ENCODE measurements at places on chromosomes 12 and 14.

DNA sequence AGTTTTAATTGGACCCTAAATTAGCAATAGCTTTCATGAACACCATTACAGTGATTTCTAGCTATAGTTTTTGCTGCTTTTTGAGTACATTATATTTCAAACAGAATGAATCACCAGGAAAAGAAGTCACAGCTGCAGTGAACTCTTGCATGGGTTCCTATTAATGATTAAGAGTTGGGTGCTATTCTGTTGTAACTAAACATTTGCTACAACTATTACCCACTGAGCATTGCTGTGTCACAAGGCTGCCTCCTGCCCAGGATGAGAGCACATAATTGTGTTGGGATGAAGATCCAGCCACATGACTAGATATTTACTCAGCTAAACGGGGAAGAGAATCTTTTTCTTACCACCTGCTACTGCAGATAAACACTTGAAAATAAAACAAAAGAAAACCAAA lies 152.7 kb downstream of the GXYLT1 start:
- no peak for DNase-seq

DNA sequence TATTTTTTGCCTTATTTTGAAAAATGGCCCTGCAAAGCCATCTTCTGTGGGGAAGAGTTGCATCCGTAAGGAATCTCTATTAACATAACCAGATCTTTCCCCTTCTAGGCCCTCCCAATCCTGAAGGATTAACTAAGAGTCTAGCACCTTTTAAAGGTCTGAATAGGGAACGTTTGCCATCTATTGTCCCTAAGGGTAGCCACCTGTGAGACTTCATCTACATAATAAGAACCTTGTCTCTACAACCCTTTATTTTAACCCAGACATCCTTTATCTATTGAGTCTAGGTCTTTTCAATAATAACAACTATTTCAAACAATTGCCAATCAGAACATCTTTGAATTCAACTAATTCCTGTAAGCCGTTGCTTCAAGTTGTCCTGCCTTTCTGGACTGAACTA lies 4.4 kb downstream of the EDDM3B start:
- DNase-seq, result no peak

- DNase-seq, result no peak
Observed at GRCh38 chr14:58987591-58987990, 200.9 kb upstream of the DAAM1 start.

- peak; percentile 62 for DNase-seq
Observed at GRCh38 chr12:123237646-123238329, 4.6 kb downstream of the MTRFR start.

DNA sequence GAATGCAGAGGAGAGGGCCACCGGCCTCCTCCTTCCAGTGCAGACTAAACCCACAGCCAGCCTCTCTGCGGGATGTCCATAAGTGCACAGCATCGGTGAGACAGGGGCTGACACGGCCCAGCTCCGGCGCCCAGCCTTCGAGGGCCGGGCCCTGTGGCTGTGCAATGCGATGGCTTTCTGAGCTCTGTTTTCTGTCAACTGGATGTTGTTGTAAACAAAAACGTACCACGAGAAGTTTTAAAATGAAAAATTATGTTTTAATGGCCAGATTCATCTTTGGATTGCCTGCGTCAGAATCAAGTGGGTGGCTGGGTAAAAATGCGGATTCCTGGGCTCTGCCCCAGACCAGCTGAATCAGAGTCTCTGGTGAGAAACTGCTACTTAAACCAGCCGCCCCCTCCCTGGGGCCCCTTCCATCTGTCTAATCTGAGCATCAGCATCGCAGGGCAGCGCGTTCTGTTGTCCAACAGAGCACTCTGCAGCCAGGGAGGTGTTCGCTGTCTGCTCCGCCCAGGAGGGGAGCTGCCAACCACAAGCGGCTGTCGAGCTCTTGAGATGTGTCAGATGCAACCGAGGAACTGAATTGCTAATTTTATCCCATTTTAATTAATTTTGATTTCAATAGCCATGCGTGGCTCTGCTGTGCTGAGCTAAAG lies 133.4 kb downstream of the RFLNA start:
- DNase-seq, result no peak

- DNase-seq, result no peak
Observed at GRCh38 chr12:89038831-89039512, 313.3 kb downstream of the DUSP6 start.

DNA sequence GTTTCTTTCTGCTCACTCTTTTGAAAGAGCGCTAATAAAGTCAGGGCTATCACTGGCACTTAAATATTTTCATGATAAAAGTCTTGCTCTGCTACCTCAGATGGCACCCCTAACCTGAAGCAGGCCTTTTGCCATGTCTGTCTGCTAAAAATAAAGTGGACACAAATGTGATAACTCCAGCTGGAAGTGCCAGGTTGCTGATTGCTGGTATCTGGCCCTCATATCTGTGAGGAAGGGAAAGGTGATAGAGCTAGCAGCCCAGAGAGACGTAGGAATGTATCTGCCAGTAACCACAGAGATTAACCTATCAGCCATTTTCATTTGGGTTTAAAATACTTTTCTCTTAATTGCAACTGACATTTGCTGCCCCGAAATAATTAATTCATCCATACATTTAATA lies 127.9 kb downstream of the GRIN2B start:
- DNase-seq, result no peak

DNA sequence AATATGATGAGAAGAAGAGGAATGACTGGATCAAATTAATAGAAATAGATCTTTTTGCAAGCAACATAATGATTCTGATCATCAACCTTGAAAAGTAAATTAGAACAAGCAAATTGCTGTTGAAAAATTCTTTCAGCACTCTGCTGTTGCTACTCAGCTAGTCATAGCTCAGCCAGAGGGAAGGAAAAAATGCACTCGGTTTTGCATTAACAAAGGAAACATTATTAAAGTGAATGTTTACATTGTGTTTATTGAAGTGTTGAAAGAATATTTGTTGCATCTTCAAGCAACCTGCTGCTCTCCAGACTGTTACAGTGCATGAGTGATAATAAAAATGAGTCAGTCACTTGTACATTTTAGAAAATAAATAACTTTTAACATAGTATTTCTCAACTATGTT lies 26.5 kb downstream of the AP5M1 start:
- no peak for DNase-seq

- DNase-seq, result no peak
Observed at GRCh38 chr12:1421091-1421846, 173.1 kb downstream of the FBXL14 start.

- no peak for DNase-seq
Observed at GRCh38 chr12:31629756-31630732, 29.4 kb upstream of the ETFBKMT start.

DNA sequence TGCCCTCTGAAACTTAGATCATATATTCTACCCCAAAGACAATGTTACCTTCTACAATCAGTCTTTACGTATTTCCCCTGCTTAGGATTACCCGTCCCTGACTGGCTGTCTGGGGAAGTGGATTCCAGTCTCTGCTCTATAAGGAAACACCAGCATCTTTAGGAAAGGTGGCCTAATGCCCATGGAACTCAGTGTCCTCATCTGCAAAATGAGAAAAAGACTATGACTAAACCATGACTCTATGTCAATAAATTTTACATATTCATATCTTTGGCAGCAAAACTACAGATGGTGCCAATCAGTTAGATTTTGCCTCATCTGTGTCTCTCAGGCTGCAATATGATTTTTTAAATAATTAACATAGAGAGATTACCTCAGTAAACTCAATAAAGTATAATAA lies 133.8 kb downstream of the ITPR2 start:
- no peak for DNase-seq

- DNase-seq, result no peak
Observed at GRCh38 chr14:22715186-22715812, 51.2 kb upstream of the OXA1L start.

- no peak for DNase-seq
Observed at GRCh38 chr12:108551535-108551934, 9.4 kb downstream of the SART3 start.

GRCh38 chr12:132579744-132580143 lies 30.6 kb downstream of the LRCOL1 start:
- DNase-seq, result no peak

DNA sequence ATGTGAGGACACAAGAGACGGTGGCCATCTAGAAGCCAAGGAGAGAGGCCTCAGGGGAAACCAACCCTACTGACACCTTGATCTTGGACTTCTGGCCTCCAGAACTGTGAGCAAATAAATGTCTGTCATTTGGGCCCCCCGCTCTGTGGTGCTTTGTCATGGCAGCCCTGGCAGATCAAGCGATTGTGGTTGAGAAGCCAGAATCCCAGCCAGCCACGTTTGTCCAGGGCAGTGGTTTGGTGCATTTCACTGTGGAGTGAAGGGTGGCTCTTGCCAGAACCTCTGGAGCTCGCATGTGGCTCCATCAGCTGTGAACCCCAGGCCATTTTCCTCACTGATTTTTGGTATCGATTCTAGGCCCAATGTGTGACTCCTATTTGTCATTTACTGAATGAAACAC lies 404.9 kb downstream of the BCL11B start:
- no peak for DNase-seq

- no peak for DNase-seq
Observed at GRCh38 chr12:103279444-103279843, 216.3 kb downstream of the C12orf42 start.

- no peak for DNase-seq
Observed at GRCh38 chr14:93957751-93958566, 18.4 kb downstream of the ASB2 start.

DNA sequence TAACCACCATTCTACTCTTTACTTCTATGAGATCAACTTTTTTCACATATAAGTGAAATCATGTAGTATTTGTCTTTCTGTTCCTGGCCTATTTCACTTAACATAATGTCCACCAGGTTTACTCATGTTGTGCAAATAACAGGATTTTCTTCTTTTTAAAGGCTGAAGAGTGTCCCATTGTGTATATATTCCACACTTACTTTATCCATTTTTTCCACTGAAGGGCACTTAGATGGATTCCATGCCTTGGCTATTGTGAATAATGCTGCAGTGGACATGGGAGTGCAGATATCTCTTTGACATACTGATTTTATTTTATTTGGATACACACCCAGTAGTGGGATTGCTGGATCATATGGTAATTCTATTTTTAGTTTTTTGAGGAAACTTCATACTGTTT lies 181.1 kb upstream of the HMGA2 start:
- DNase-seq, result no peak

GRCh38 chr12:3752096-3752709 lies 706 bp downstream of the CRACR2A start:
- DNase-seq, result no peak

- DNase-seq, result no peak
Observed at GRCh38 chr12:24600996-24601395, 347.9 kb downstream of the BCAT1 start.

DNA sequence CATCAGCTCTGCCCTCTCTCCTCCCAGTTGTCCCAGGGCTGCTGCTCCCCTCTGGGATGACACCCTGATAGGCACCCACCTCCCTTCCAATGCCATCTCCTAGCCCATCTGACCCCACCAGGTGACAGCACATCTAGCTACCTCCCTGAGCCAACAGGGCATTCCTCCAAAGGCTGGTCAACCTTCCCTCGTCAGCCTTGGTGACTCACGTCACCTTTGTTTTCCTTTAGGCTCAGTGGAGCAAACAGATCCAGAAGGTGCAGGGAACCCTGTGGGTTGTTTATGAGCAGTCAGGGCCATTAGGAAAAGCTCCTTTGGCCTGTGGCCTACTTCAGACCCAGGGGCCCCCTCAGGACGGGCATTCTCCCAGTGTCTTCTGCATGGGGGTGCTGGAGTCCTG lies 32.4 kb downstream of the PIGH start:
- DNase-seq, result no peak

- DNase-seq, result no peak
Observed at GRCh38 chr14:54147282-54147681, 190.7 kb upstream of the BMP4 start.

DNA sequence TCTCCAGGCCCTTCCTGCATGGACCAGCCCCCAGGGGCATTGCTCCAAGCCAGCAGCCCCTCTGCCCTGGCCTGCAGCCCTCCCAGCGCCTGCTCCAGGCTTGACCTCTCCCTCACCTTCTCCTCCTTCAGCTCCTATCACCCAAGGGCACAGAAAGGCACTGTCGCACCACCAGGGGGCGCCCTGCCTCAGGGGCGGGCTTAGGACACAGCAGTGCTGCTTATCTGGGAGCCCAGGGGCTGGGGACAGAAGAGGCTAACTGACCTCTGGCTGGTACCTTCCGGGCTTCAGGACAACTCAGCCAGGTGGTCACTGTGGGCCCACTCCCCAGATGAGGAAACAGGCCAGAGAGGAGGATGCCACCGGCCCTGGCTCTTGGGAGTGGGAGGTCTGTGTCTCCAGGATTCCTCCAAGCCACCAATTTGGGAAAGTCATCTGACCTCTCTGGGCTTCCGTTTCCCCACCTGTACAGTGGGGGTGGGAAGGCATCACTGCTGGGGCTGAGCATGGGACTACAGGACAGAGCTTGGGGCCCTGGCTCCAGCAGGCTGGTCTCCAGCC lies 25.3 kb upstream of the GPR132 start:
- DNase-seq, result peak; percentile 63

- DNase-seq, result no peak
Observed at GRCh38 chr12:75742048-75742447, 230.6 kb upstream of the KRR1 start.

- no peak for DNase-seq
Observed at GRCh38 chr12:2020511-2020910, 16.3 kb upstream of the DCP1B start.

DNA sequence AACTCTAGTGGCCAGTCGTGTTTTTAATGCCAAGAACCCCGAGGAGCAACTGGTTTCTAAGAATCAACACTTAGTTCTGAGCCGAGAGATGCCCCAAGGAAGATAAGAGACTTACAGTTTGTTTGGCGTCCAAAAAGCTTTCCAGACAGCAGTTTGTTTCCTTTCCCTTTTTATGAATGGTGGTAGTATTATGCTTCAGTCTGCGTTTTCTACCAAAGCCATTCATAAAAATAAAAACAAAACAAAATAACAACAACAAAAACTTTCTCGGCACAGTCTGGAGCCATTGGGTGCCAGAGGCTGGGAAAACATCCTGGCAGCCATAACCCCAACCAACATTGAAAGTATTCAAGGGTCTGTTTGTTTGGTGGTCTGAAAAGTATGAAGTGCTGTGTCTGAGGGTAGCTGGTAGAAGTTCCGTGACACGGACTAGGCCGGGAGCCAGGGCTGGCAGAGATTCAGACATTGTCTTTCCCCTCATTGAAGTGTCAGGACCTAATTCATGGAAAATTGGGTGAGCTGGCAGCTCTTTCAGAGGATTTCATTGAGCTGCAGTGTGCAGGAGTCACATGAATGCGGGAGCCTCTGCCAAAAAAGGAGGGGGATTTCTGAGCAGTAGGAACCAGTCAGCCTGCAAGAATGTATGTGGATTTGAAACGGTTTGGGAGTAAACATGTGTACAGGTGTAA lies 124.2 kb downstream of the HMGA2 start:
- DNase-seq, result peak; percentile 68

All from pons (tissue), 1 donor.